ENCODE measurements at places on chromosomes 1 and 21.

DNA sequence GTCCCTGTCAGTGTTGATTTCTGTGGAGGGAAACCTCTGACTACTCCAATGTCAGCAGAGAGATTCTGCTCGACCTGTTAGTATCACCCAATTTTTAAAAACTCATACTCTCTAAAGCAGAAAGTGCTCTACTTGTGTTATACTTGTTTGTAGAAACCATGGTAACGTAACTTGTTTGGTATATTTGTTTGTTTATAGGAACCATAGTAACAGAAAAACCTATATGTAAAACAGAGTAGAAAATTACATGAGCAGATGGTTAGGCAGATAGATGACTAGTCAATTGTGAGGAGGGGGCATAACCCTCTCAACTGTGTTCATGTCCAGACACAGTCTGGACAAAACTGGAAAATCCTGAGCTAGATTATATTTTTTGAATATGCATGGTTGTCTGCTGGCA, 6.7 kb downstream of the TRIM45 start:
- DNase-seq: no peak

- no peak for DNase-seq
Measured at GRCh38 chr1:228502522-228502921, 15.3 kb downstream of the RNF187 start.

DNA sequence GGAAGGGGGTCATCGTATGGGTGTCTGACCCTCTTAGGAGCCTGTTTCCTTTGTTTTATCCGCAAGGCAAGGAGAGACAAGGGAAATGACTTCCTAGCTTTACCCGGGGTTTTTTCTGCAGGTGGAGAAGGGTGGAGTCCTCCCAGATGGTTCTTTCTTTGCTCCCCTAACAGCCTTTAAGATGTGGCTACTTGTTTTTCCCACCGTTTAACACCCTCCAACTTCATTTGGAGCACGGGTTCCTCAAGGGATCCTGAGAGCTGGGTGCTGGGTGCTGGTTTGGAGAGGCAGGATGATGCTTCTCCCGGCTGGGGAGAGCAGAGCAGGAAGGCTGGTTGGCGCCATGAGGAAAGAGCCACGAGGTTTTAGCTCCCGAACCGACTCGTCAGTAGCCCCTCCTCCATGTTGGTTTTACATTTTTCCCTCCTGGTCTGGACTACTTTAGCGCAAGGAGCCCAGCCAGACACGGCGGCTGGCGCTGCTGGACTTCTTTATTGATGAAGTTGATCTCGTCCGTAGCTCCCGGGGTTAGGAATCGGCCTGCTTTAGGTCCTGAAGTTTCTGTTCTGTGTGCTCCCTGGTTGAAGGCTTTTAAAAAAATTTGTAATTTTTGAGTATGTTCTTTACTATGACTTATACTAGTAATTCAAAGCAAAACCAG, 1.4 kb downstream of the UCK2 start:
- DNase-seq: no peak

- DNase-seq: no peak
Measured at GRCh38 chr21:42509244-42509643, 4.4 kb upstream of the SLC37A1 start.

- no peak for DNase-seq
Measured at GRCh38 chr1:24709791-24710441, 35.3 kb upstream of the CLIC4 start.

DNA sequence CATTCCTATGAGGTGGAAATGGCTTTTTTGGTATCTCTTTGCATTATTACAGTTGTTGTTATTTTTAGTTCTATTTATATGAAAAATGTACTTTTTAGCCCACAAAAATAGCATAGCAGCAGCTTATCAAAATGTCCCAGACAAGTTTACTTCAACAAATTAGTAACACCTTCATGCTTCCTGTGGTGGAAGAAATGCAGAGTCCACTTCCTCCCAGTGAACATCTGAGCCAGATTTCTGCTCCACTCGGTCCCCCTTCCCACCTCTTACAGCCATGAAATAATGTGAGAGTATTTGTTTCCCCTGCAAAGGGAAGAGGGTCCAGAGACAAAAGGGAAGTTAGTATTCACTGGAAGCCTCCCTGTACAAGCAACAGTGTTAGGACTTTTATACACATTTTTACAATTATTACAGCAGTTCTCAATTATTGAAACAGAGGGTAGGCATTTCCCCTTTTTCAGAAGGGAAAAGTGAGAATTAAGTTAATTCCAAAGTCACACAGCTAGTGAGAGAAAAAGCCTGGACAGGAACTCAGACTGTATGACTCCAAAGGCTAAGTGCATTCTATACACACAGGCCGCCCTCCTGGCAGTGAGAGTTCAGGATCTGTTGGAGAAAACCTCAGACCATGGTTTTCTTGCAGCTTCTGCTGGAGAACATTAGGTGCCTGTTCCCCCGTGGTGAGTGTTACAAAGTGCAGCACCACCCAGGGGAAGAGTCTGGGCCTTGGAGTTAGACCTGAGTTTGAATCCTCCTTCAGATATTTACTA, 126.5 kb downstream of the PBX1 start:
- DNase-seq: no peak

- no peak for DNase-seq
Measured at GRCh38 chr1:204453141-204453772, 41.3 kb downstream of the PIK3C2B start.

- DNase-seq: no peak
Measured at GRCh38 chr1:65166572-65167305, 18.7 kb downstream of the AK4 start.

GRCh38 chr1:247112479-247112781, 8.3 kb upstream of the ZNF669 start:
- DNase-seq: no peak

GRCh38 chr1:89843273-89844130, 22.7 kb downstream of the LRRC8D start:
- DNase-seq: no peak

GRCh38 chr1:227213426-227213825, 104.9 kb downstream of the CDC42BPA start:
- DNase-seq: no peak

DNA sequence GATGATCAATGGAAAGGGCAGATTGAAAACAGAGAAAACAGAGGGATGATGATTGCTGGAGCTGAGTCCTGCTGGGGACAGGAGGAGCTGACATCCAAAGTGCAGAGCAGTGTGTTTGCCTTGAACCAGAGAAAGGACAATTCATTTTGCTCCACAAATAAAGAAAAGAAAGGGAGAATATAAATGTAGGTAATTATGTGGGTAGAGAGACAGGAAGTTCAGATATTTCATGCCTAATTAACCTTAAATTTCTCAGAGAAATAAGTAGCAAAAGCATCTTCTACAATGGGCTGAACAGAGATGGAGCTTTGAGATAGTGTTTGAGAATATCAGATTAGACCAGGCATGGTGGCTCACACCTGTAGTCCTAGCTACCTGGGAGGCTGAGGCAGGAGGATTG, 93.2 kb downstream of the TNFSF18 start:
- no peak for DNase-seq

DNA sequence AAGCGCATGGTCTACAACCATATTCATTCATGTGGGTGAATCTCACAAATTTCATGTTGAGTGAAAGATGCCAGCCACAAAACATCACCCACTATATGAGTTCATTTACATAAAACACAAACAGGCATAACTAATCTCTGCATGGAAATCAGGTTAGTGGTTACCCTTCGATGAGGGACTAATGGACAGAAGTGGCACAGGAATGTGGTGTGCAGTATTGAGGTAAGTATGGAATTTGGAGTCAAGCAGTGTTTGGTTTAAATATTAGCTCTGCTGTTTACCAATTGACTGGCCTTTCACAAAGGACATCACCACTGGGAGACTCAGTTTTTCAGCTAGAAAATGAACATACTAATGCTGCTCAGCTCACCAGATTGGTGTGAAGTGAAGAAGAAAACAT, 24.2 kb downstream of the CCDC185 start:
- no peak for DNase-seq

GRCh38 chr1:181021811-181022434, 747 bp downstream of the STX6 start:
- no peak for DNase-seq

DNA sequence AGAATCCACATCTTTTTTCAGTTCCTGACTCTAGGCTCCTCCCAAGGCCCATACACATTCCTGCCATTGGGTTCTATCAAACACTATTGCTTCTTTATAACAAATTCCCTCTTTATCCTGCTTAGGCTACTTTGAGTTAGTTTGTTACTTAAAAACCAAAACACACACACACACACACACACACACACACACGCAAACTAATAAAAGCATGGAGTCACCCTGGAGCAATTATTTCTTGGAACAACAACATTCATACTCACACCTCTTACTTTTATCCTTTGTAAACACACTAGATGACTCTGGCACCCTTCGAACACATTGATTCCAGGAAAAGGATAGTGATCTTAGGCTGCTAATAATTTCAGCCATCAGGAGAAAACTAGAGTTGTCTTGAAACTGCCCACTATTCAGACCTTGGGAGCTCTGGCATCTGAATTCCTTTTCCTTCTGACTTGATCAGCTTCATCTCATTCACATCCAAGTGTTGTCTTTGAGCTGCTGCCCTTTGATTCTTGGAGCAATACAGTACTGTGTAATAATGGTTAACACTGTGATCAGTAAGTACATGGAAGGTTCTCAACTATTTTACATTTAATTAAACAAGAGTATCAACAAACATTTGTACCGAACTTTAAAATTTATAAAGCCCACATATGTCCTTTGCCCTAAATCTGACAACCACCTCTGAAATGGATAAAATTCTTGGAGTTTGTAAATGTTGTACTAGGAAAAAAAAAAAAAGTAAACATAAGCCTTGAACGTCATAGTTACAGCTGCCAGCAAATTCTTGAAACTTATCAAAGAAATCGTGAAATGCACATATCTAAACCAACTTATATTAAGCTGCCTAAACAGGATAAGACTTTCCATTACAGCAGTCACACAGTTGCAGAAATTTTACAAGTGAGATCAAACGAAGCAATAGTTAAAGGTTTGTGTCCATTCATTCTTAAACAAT, 2.8 kb upstream of the SEC22B start:
- no peak for DNase-seq

GRCh38 chr1:114234408-114235124, 80.9 kb upstream of the SYT6 start:
- no peak for DNase-seq

GRCh38 chr1:42153624-42154023, 414 bp downstream of the GUCA2B start:
- no peak for DNase-seq

DNA sequence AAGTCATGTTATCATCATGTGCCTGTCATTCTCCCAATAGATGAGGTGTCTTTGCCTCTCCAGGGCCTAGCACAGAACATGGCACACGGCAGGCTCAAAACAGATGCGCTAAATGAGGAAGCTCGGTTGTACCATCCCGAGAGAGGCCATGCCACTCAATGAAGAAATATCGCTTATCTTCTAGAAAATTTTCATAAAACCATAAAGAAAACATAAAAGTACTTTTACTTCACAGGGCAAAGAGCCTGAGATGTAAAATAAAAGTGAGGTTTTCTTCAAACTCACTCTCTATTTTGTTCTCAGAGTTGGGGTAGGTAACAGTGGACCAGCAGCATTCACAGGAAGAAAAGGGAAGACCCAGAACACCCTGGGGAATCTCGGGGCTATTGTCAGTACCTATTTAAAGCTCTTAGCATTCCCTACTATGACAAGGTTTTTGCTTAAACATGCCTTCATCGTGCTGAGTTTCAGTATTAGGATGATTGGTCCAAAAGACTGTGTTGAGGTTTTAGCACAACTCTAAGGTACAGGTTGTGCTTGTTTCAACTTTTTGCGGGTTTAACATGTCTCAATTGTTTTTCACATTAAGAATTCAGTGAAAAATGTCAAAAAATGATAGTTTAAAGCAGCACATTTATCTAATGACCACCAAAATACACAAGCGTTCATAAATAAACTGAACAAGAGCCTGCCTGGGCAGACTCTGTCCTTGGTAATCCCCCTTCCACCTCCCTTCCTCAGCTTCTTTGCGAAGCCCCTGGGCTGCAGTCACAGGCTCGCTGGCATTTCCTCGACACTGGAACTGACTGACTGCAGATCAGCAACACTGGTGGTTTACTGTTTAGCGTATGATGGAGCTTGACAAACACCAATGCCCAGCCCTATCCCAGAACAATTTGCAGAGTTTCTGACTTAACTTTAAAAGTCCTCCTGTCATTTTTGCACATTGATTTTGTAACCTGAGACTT, 55.6 kb downstream of the COQ8A start:
- DNase-seq: no peak

GRCh38 chr1:209364716-209365115, 218.8 kb upstream of the CAMK1G start:
- no peak for DNase-seq

- DNase-seq: no peak
Measured at GRCh38 chr1:91555821-91556531, 55.3 kb downstream of the CDC7 start.

DNA sequence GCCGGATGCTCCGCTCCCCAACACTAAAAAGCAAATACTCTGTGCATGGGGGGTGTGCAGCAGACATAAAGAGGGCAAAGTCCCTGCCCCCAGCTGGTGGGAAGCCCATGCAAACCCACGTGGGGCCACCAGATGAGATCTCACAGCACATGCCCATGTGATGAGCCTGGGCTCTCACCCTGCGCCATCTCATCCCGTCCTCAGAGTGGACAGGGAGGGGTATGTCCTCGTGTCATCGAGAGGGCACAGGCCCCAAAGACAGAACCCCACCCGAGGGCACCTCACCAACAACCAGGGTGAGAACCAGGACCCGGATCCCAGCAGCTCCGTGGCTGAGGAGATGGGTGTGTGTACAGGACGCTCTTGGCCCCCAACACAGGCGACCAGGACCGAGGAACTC, 25.1 kb upstream of the ARHGEF16 start:
- DNase-seq: no peak

GRCh38 chr1:46764402-46764801, 34.4 kb upstream of the CYP4B1 start:
- no peak for DNase-seq

DNA sequence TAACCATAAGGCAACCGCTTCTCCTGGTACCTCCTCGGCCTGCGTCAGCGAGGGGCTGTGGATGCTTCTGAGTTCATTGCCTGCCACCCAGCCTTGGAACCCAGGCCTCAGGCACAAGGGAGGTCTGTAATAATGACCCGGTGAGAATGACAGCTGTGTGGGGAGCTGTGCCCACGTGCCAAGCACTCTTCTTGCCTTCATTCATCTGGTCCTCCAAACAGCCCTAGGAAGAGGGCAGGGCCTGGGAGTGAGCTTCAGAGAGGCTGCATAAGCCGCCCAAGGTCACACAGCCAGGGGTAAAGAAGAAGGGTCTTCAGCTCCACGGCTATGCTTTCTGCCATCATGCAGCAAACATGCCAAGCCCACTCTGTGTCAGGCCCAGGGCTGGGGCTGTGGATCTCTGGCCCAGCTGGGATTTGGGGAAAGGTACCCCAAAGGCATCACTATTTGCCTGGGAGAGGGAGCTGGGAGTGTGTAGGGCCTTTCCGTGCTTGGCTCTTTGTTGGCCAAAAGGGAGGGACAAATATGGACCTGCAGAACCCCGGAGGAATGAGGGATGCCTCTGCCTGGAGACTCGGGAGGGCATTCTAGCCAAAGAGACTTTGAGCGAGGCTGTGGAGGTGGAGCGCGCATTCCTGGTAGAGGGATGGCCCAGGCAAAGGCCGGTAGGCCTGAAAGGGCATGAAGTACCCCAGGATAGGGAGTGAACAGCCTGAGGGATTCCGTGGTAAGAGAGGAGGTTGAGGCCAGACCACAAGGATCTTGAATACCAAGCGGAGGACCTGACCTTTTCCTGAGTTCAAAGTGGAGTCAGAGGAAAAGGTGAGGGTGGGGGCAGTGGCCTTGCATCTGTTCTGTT, 10.1 kb upstream of the EDN2 start:
- no peak for DNase-seq

- DNase-seq: no peak
Measured at GRCh38 chr1:212186427-212187207, 98.6 kb upstream of the PPP2R5A start.

GRCh38 chr1:119873135-119874015, 22.9 kb downstream of the ADAM30 start:
- DNase-seq: no peak

Measured in cerebellar nuclear complex (tissue), 1 donor.